ENCODE measurements at places on chromosomes 6 and 20. TPM values are rescaled to one million over a fixed set of nuclear protein-coding genes. Genes with fewer than 3 reads are reported as not detected.

Gene MOG
- not detected for polyA plus RNA-seq

Gene GRM4
- polyA plus RNA-seq = 0.03 TPM

Gene RFX6
- not detected for polyA plus RNA-seq

Gene BCL2L1
- polyA plus RNA-seq = 32.1 TPM

Gene METTL24
- 0.98 TPM for polyA plus RNA-seq

Gene GJA10
- polyA plus RNA-seq = not detected

Gene CPNE5
- polyA plus RNA-seq = 0.44 TPM

Gene XKR7
- 0.02 TPM for polyA plus RNA-seq

Gene BPIFB1
- polyA plus RNA-seq = not detected

Gene PDYN
- not detected for polyA plus RNA-seq

Gene OR12D3
- not detected for polyA plus RNA-seq

Gene HCK
- polyA plus RNA-seq = not detected

- DNase-seq = no peak
Measured at GRCh38 chr20:38209054-38209675, 44.1 kb upstream of the TGM2 start.

GRCh38 chr6:166615059-166615770 is 11.8 kb downstream of the RPS6KA2 start:
- DNase-seq = no peak

DNA sequence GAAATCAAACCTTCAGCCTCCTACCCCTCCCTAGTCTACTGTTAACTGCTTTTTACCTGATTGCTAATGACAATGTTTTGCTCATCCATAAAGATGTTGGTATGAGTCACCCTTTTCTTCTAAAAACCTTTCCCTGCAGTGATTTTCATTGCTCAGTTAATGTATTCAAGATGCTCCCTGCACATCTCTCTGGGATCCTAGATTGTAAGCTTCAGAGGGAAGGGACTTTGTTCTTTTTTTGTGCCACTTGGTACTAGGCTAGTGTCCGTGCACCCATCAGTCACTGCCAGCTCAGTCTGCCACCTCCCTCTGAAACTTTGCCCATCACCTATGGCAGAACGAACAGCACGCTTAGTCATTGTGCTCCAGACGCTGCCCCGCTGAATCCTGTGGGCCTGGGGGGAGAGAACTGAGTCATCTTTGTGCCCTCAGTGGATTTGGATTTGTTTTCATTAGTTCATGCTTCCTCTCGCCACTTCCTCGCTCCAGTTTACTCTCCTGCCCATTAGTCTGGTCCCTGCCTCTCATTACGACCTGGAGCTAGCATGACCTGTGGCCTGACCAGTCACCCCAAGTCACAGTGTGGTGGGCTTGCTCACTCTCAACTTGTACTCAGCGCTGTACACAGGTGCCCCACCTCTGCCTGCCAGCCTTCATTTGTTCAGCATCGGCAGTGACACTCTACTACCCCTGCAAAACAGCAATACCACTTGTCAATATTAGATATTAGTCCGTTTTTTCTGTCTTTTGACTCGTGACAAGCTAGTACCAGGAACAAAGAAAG is 78.0 kb upstream of the TMEM181 start:
- DNase-seq = no peak

GRCh38 chr6:28914941-28915340 is 8.8 kb downstream of the TRIM27 start:
- DNase-seq = no peak

GRCh38 chr6:32761072-32761471 is 2.3 kb downstream of the HLA-DQB2 start:
- no peak for DNase-seq

DNA sequence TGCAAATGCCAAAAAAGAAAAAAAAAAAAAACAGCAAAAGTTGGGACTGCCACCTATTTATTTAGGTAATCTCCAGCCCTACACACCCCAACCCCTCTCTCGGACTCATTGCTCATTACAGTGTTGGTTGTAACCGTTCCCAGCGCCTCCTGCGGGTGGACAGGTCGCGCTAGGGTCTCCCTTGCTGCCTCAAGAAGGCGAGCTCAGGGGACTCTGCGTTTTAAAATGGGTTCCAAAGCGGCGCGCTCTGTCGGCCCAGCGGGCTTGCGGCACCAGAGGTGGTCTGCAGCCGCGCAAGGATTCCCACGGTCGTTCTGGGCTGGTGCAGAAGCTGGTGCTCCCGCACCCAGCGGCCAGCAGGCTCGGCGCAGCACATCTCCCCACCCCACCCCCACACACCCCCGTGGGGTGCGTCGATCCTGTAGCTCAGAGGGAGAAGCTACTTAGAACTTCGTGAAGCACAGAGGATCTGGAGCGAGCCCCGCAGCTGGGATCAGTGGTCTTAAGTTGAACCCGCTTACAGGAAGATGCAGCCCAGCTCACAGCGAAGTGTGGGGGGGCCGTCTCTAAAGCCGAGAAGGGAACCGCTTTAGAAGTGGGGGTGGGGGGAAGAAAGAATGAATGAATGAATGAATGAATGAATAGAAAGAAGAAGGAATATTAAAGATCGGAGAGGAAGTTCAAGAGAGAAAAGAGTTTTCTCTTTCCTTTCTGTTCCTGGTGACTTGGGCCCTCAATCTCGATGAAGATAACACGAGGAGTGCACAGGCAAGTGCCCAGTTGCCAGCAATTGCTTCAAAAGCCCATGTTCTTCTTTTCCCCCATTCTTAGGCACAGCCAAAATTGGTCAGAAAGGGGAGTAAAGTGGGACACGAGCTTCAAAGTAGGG is 780 bp downstream of the TFAP2A start:
- no peak for DNase-seq

GRCh38 chr6:37602346-37602745 is 95.3 kb downstream of the MDGA1 start:
- no peak for DNase-seq

GRCh38 chr6:90288404-90288803 is 8.2 kb downstream of the BACH2 start:
- DNase-seq = no peak

GRCh38 chr6:87690441-87690840 is 11.6 kb downstream of the AKIRIN2 start:
- DNase-seq = no peak

DNA sequence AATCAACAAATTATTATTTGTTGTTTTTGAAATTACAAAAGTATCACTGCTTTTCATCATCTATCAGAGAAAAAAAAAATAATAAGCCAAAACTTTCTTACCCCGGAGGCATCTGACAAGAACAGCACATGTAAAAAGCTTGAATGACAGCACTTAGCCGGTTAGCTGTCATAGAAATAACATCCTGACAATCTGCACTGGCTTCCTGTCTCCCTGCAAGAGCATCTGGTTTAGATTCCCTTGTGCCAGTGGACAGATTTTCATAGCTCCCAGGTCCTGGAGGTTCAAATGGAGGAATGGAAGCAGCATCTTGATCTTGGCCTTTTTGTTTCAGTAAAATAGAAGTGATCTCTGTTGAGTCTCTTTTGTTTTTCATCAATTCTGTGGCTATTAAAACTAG is 74.8 kb downstream of the HACE1 start:
- DNase-seq = no peak

DNA sequence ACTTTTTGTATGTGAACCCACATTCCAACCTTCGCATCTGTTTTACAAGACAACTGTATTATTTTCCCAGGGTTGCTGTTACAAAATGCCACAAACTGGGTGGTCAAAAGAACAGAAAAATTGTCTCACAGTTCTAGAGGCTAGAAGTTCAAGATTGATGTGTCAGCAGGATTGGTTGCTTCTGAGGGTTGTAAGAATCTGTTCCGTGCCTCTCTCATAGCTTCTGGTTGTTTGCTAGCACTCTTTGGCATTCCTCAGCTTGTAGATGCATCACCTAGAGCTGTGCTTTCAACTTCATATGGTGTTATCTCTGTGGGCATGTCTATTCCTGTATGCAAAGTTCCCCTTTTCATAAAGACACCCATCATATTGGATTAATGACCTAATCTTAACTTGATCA is 1067.2 kb downstream of the EPHA7 start:
- DNase-seq = no peak

DNA sequence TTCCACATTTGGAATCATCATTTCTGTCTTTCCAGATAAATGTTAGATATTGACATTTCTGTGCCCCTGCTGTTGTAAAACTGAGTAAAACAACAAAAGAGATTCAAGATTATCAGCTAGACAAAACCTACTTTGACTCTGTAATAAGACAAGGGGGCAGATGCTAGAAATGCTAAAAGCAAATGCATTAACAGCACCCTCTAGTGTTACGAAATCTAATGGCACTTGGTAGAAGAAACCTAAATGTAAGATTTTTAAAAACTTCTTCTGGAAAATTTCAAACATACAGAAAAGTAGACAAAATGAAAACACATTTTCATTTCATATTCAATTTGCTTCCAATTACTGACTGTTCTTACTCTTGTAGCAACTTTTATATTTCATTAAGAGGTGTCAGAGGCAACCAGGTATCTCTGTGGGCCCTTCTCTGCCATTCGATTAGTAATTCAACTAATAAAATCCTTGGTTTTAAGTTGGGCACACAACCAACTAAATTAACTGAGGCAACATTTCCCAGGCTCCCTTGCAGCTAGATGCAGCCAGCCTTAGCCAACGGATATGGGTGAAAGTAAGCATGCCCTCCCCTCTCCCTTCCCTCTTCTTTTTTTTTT is 45.0 kb downstream of the SLC23A2 start:
- DNase-seq = no peak

DNA sequence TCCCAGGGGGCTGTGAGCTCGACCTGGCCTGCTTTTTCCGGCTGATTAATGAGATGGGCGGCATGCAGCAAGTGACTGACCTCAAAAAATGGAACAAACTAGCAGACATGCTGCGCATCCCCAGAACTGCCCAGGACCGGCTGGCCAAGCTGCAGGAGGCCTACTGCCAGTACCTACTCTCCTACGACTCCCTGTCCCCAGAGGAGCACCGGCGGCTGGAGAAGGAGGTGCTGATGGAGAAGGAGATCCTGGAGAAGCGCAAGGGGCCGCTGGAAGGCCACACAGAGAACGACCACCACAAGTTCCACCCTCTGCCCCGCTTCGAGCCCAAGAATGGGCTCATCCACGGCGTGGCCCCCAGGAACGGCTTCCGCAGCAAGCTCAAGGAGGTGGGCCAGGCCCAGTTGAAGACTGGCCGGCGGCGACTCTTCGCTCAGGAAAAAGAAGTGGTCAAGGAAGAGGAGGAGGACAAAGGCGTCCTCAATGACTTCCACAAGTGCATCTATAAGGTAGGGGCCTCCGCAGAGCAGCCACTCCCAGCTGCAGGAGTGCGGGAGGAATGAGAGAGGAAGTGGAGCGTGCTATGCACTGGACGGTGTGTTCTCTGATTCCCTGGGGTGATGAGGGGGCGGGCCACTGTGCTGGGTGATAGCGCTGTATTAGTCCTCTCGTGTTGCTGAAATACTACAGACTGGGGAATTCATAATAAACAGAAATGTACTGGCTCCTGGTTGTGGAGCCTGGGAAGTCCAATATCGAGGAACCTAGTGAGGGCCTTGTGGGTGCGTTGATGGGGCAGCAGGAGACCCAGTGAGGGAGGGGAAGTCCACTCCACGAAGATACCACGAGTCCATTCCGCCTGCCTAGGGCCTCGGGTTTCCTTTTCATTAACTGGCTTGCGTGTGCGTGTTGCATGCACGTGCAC is 161.7 kb downstream of the DTNBP1 start:
- no peak for DNase-seq

GRCh38 chr6:30447237-30447636 is 42.1 kb upstream of the HLA-E start:
- DNase-seq = no peak

DNA sequence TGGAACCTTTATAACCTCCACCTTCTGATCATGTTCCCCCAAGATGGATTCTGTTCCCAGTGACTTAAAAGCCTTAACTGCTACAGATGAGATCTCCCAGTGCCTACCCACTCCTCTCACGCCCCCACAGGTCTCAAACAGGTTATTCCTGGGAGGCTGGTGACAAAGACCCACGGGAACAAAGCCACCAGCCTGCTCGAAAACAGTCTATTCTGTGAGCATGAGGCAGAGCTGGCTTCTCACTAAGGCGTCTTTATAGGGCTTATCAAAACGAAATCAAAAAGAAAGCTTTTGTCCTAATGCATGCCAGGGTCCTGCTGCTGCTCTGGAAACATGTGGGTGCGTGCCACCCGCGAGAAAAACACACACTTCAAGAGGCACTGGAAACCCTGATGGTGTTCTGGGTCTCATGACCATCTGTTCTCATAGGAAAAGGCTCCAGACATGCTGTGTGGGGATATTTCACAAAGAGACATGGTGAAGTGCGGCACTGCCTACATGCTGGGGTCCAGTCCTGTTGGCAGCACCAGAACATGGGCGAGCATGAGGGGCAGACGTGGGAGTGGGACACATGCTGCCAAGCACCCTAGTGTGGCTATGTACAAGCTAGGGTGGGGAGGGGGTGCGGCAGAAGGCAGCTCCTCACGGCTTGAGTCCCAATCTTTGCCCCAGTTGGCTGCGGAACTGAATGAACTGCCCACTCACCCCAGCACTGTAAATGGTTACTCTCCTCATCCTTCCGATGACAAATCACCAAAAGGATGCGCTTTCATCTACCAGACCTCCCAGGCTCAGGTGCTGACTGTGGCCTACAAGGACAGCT is 2.1 kb downstream of the FKBP1A start:
- DNase-seq = no peak

DNA sequence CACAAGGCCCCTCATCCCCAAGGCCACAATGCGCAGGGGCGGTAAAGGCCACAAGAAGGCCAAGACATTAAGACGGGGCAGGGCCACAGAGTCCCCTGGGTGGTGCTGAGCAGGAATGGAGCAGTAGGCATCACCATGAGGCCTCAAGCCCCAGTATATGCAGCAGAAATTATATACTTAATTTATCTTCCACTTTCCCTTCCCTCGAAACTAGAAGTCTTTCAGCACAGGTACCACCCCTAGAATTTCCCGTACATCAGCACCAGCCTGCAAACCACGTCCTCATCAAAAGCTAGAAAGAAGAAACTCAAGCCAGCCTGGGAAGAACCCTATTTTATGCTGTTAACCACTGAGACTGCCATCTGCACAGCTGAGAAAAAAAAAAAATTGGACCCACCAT is 89.4 kb downstream of the PLG start:
- no peak for DNase-seq

GRCh38 chr6:17525637-17526036 is 74.5 kb upstream of the FAM8A1 start:
- no peak for DNase-seq

GRCh38 chr6:22884456-22884855 is 315.1 kb downstream of the HDGFL1 start:
- DNase-seq = no peak

DNA sequence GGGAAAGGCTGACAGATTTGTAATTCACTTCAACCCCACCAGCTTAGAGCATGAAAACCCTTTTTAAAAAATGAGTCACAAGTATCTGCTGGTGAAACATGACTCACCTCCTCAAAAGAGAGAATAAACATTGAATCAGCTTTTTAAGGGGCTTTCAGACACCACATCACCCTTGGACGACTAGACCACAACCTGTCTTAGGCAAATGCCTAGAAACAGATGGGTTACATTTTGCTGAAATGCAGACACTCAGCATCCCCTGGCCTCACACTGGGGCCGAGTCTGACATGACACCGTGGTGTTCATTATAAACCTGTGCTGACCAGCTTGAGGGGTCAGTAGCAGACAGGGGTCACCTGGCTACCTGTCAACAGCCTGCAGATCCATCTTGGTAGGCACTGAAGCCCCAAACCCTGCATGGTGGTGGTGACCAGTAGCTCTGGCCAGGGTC is 175.3 kb upstream of the CST7 start:
- DNase-seq = no peak

GRCh38 chr20:16000112-16000511 is 573.1 kb downstream of the KIF16B start:
- DNase-seq = no peak
